ENCODE measurements at places on chromosomes 16 and 17. TPM values are rescaled to one million over a fixed set of nuclear protein-coding genes. Genes with fewer than 3 reads are reported as not detected.
A peak's percentile ranks its signal among the peaks of the same experiment; 100 is the strongest.

SLC6A2 gene
- total RNA-seq: not detected

RAMP2 gene
- total RNA-seq: not detected

JUP gene
- 0.27 TPM for total RNA-seq

GSG1L gene
- total RNA-seq: not detected

MYADML2 gene
- not detected for total RNA-seq

EPX gene
- total RNA-seq: not detected

CD300H gene
- total RNA-seq: not detected

IRX3 gene
- not detected for total RNA-seq

SOX15 gene
- total RNA-seq: not detected

RND2 gene
- not detected for total RNA-seq

CCL1 gene
- not detected for total RNA-seq

LDAF1 gene
- total RNA-seq: 13.3 TPM

LGALS9C gene
- total RNA-seq: 0.54 TPM

NOS2 gene
- total RNA-seq: 0.05 TPM

VWA3A gene
- total RNA-seq: not detected

SPNS3 gene
- 20.4 TPM for total RNA-seq

DNA sequence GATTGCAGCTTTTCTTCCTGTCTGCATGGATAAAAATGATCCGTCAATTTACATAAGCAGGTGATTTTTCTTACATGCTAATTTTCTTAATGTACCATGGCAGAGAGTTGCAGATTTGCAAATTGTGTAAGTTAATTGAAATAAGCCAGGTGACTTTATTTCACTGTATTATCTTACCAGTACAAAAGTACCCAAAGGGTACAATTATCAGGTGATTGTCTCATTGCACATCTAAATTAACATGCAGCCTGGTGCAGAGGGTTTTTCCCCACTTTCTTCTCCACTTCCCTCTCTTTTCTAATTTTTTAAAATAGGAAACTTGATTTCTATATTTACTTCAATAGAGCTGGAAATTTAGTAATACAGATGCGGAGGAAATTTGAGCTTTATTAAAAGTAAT lies 11.2 kb downstream of the NLK start:
- DNase-seq: no peak

- peak; percentile 18 for DNase-seq
Measured at GRCh38 chr17:15213381-15214087, 51.6 kb downstream of the PMP22 start.

GRCh38 chr17:12830777-12831247 lies 41.5 kb downstream of the ARHGAP44 start:
- no peak for DNase-seq

DNA sequence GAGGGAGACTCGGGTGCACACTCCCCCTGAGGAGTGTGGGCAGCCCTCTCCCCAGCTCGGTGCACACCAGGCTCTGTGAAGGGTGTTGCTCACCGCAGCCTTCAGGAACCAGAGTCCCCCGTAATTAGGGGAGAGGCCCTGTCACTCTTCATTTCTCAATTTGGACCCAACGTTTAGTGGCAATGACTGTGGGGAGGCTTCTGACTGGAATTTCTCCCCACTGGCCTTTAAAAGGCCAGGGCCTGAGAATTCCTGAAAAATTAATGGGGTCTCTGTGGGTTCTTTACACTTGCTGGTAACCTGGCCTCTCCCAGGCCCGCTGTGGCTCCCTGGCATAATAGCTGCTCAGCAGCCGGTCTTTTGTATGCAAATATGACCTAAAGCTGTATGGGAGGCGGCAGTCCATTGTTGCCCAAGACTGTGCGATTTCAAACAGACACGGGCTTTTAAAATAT lies 209.7 kb downstream of the MSI2 start:
- no peak for DNase-seq

DNA sequence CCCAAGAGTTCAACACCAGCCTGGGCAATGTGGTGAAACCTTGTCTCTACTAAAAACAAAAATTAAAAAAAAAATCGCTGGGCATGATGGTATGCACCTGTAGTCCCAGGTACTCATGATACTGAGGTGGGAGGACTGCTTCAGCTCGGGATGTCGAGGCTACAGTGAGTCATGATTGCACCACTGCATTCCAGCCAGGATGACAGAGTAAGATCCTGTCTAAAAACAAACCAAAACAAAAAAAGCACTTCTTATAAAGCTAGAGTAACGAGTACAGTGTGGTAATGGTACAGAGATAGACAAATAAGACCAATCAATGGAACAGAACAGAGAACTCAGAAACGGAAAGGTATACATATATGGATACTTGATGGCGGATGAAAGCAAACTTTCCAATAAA lies 4.4 kb downstream of the NSMCE1 start:
- no peak for DNase-seq

GRCh38 chr17:9513266-9513665 lies 62.4 kb downstream of the STX8 start:
- DNase-seq: no peak

DNA sequence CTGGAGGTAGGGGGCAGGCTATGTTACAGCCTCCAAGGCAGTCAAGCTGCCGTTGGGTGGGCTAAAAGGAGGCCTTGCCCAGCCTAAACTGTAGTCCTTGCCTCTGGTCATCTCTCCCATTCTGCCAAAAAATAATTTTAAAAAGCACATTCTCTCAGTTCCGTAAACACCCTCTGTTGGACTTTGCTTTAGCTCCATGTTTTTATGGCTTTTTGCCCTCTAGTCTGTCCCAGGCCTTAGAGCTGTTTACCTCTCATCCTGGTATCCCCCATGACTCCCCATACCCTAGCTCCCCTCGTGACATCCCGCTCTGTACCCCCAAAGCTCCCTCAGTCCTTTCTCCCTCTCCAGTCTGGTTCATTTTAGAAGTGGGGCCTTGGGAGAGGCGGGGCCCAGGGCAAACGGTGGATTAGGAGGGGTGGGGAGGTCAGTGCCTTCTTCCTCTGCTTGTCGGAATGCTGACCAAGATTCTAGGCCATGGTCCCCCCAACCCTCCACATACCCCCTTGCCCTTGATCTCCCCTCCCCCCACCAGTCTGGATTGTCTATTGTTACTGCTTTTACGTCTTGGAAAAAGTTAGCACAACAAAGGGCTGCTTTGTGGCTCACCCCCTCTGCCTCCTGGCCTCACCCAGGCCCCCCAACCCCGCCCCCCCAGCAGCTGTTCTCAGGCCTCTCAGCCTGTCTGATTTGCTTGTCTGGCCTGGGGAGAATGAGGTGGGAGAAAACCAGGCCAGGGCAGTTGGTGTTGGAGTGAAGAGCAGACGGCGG lies 18.4 kb downstream of the GJD3 start:
- DNase-seq: no peak

- DNase-seq: no peak
Measured at GRCh38 chr17:57982452-57983170, 5.4 kb downstream of the VEZF1 start.

- DNase-seq: no peak
Measured at GRCh38 chr17:47605011-47605410, 44.7 kb upstream of the KPNB1 start.

DNA sequence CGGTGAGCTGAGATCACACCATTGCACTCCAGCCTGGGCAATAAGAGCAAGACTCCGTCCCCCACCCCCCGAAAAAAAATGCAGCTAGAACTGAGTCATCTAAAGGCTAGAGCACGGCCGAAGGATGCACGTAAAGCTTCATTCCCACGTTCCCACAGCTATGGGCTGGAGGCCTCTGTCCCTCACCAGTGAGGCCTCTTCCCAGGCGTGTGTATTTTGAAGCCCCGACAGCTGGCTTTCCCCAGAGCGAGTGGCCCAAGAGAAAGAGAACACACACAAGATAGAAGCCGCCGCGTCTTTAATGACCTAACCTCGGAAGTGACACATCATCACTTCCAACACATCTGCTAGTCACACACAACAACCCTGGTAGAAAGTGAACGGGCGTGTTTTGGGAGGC lies 6.6 kb upstream of the KCTD5 start:
- no peak for DNase-seq

DNA sequence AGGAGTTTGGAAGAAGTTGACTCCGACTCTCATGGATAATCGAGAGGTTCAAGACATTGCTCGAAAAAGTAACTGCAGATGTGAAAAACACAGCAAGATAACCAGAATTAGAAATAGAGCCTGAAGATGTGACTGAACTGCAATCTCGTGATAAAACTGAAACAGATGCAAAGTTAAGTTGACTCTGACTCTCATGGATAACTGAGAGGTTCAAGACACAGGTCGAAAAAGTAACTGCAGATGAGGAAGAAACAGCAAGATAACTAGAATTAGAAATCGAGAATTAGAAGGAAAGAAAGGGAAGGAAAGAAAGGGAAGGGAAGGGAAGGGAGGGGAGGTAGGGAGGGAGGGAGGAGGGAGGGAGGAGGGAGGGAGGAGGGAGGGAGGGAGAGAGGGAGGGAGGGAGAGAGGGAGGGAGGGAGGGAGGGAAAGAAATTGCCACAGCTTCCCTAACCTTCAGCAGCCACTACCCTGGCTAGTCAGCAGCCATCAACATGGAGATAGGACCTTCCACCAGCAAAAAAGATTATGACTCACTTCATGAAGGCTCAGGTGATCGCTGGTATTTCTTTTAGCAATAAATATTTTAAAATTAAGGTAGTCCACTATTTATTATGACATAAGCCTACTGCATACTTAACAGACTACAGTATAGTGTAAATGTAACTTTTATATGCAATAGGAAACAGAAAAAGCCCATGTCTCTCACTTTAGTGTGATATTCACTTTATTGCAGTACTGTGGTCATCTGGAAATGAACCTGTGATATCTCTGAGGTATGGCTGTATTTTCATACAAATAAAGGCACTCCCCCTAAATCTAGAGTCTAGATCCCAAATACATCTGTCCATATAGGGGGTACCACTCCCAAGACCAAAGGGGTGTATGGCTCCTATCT lies 68.3 kb downstream of the KANSL1 start:
- no peak for DNase-seq

DNA sequence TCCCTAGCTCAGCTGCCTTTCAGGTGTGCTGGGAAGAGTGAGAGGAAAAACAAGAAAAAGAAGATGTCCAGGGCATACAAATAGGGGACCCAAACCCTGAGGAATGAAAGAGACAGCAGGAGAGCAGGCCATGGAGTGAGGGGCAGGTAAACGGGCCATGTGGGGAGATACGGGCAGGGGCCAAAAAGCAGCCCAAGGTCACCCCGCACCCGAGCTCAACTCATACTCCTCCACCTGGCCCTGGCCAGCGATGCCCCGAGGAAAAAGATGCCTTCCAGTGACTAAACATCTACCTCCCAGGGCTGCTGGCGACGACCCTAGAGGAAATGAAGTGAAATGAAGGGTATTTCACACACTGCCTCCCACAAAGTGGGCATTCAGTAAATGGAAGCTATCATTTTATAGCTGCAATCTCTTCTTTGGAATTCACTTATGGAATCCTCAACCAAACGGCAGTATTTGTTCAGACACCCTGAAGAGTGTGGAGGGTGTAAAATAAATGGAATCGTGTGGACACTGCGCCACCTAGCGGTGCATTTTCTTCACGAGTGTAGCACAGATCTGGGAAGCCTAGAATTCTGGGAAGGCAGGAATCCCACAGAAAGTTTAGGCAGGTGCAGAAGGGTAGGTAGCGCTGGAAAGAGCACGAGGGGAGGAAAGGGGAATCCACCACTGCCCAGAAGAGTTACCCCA lies 14.9 kb downstream of the ELAC2 start:
- DNase-seq: peak; percentile 68

GRCh38 chr17:40399185-40399584 lies 18.5 kb downstream of the TOP2A start:
- DNase-seq: no peak

DNA sequence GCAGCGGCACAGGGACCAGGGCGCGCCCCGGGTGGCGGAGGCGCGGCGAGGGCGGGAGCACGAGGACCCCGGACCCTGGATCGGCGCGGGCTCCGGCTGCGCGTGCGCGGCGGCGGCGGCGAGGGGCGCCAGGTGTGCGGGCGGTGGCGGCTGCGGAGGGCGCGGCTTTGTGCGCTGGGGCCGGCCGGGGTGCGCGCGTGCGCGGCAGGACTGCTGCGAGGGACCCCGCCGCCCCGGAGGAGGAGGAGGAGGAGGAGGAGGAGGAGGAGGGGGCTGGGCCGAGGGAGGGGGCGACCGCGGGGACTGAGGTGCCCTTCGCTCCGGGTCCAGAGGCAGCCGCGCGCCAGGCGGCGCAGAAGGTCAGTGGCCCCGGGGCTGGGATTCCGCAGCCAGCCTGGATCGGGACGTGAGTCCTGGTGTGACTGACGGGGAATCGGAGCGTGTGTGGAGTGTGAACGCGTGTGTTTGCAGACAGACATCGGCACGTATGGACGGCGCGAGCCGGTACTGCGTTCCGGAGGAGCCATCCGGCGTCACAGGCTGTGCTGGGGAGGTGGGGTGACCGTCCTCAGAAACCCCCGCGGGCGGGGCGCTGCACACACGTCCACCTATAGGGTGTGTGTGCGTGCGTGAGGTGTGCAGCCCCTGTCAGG lies 19.5 kb upstream of the RAP1GAP2 start:
- DNase-seq: peak; percentile 22

- DNase-seq: no peak
Measured at GRCh38 chr16:65119901-65120401, 1.9 kb downstream of the CDH11 start.

DNA sequence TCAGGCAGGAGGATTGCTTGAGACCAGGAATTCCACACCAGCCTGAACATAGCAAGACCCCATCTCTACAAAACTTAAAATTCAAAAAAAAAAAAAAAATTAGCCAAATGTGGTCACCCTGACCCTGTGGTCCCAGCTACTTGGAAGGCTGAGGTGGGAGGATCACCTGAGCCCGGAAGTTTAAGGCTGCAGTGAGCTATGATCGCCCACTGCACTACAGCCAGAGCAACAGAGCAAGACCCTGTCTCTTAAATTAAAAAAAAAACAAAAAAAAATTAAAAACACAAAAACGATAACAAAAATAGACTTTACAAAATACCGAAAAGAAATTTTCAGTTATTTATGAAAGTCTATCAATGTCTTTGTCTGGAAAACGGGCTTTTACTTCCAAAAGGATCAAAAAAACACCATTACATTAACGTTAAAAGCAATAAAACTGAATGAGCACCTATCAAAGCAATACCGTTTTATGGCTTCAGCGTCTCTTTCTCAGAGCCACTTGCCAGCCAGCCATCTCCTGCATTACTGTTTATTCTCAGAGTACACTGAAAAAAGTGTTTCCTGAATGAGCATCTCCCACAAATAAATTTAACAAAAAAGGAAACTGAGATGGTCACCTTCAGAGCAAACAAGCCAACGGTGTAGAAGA lies 6.1 kb downstream of the USP7 start:
- no peak for DNase-seq

DNA sequence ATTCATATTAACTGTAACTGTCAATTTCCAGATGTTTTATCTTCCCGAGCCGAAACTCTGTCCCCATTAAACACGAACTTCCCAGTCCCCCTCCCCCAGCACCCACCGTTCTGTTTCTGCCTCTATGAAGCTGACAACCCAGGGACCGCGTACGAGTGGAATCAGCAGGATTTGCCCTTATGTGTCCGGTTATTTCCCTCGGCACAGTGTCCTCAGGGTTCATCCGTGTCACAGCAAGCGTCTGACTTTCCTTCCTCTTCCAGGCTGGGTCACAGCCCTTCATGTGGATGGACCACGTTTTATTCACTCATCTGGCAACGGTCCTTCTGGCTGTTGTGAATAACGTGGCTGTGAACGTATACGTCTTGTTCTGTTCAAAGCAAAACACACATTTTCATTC lies 31.3 kb downstream of the METRNL start:
- DNase-seq: no peak

GRCh38 chr16:66364117-66364958 lies 2.2 kb upstream of the CDH5 start:
- no peak for DNase-seq

- no peak for DNase-seq
Measured at GRCh38 chr16:65446427-65446826, 324.6 kb upstream of the CDH11 start.

GRCh38 chr17:18004884-18005305 lies 32.2 kb downstream of the DRC3 start:
- no peak for DNase-seq

- DNase-seq: no peak
Measured at GRCh38 chr16:70714581-70715054, 28.8 kb upstream of the MTSS2 start.

All from activated naive CD4-positive, alpha-beta T cell treated with anti-CD3 and anti-CD28 coated beads for 36 hours (primary cell).